ENCODE measurements at places on chromosomes 11 and 22.

- DNase-seq, result no peak
- H3K4me3 ChIP-seq, result no peak overlapping the region
- H3K27me3 ChIP-seq, result no peaks in the 10 kb centered on the region
- H3K27ac ChIP-seq, result no peak overlapping the region
Observed at GRCh38 chr11:120808616-120809050, 215.3 kb upstream of the TBCEL start.

- no peak overlapping the region for H3K27ac ChIP-seq
- no peak for DNase-seq
Observed at GRCh38 chr22:25892678-25893077, 150.7 kb downstream of the MYO18B start.

- peaks cover 45% of the 10 kb centered on the region for H3K36me3 ChIP-seq
- H3K27me3 ChIP-seq, result no peaks in the 10 kb centered on the region
- peaks cover 29% of the 10 kb centered on the region for H3K4me1 ChIP-seq
- DNase-seq, result no peak
Observed at GRCh38 chr11:70204466-70204799, 1.3 kb downstream of the FADD start.

- H3K4me3 ChIP-seq, result peak within 1 kb of the TSS; percentile 55
- no peak within 1 kb of the TSS for H3K27ac ChIP-seq
Observed at GRCh38 chr11:46918083-46918787, at the start of gene LRP4. Gene LRP4, minus strand, starts transcription at chr11:46918550. Its CDS starts 171 bp downstream, at chr11:46918379.

GRCh38 chr11:103845331-103845730 is 191.1 kb upstream of the DDI1 start:
- H3K27ac ChIP-seq, result no peak overlapping the region
- no peak overlapping the region for H3K4me3 ChIP-seq
- no peaks in the 10 kb centered on the region for H3K36me3 ChIP-seq
- no peak for DNase-seq
- no peaks in the 10 kb centered on the region for H3K27me3 ChIP-seq

- H3K36me3 ChIP-seq, result no peaks in the 10 kb centered on the region
- DNase-seq, result no peak
- peaks cover 74% of the 10 kb centered on the region for H3K27me3 ChIP-seq
- peaks cover 8% of the 10 kb centered on the region for H3K4me1 ChIP-seq
- H3K4me3 ChIP-seq, result no peak overlapping the region
Observed at GRCh38 chr22:43411040-43411868, 560 bp upstream of the MPPED1 start.

- DNase-seq, result no peak
- H3K36me3 ChIP-seq, result peaks cover 74% of the 10 kb centered on the region
- H3K4me3 ChIP-seq, result no peak overlapping the region
Observed at GRCh38 chr11:497565-498296, 9.3 kb downstream of the RNH1 start.

DNA sequence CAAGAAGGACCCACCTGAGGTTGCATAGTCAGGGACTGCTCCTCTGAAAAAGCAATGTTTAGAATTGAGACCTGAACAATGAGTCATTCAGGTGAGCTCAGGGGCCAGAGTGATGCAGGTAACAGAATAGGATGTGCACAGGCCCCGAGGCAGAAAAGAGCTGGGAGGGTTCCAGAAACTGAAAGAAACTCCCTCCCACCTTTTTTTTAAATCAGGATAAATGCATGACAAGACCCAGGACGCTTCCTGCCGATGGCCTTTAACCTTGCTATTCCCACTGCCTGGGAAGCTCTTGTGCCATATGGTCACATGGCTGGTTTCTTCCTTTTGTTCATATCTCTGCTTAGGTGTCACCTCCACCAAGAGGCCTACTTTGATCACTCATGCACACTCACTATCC is 214.2 kb upstream of the ZBED5 start:
- H3K4me3 ChIP-seq, result no peak overlapping the region
- no peaks in the 10 kb centered on the region for H3K27me3 ChIP-seq
- no peaks in the 10 kb centered on the region for H3K36me3 ChIP-seq
- no peak for DNase-seq
- no peaks in the 10 kb centered on the region for H3K4me1 ChIP-seq
- no peak overlapping the region for H3K27ac ChIP-seq

GRCh38 chr22:28927630-28928029 is 44.3 kb downstream of the ZNRF3 start:
- no peaks in the 10 kb centered on the region for H3K4me1 ChIP-seq
- H3K36me3 ChIP-seq, result no peaks in the 10 kb centered on the region
- H3K4me3 ChIP-seq, result no peak overlapping the region

DNA sequence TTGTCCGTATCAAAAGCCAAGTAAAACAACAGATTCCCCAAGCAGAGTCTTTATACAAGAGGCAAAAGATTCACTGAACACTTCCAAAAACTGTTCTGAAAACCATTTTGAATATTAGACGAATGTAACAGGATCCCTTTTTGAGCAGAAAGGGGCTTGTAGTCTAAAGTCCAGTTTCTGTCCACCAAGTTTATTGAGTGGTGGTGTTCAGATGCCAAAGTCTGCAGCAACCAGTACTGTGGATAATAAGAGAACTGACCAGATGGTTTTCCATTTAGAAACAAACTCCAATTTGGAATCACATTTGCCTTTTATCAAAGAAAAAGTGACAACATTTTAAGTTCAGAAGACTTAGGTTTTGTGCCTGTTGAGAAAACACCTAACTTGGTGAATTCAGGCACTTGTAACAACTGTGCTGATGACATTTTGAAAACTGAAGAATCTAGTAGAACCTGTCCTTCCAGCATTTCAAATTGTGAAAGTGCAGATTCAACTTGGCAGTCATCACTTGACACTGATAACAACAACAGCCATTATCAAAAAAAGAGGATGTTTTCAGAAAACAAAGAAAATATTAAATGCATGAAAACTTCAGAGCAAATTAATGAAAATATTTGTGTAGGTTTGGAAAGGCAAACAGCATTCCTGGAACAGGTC is 217.1 kb downstream of the CSNK2A3 start:
- H3K27ac ChIP-seq, result no peak overlapping the region

- no peaks in the 10 kb centered on the region for H3K36me3 ChIP-seq
- DNase-seq, result peak; percentile 1
- H3K4me1 ChIP-seq, result no peaks in the 10 kb centered on the region
- no peak overlapping the region for H3K4me3 ChIP-seq
- no peaks in the 10 kb centered on the region for H3K27me3 ChIP-seq
Observed at GRCh38 chr11:79708319-79708932, 267.6 kb upstream of the TENM4 start.

Measured in common myeloid progenitor, CD34-positive (primary cell).